ENCODE measurements at places on chromosomes 4 and X.

GRCh38 chr4:81260443-81261101, 45.5 kb upstream of the PRKG2 start:
- no peaks in the 10 kb centered on the region for H3K27me3 ChIP-seq
- H3K4me3 ChIP-seq, result no peak overlapping the region
- H3K36me3 ChIP-seq, result no peaks in the 10 kb centered on the region
- DNase-seq, result peak; percentile 14
- H3K4me1 ChIP-seq, result peaks cover 2% of the 10 kb centered on the region
- no peak overlapping the region for H3K27ac ChIP-seq

DNA sequence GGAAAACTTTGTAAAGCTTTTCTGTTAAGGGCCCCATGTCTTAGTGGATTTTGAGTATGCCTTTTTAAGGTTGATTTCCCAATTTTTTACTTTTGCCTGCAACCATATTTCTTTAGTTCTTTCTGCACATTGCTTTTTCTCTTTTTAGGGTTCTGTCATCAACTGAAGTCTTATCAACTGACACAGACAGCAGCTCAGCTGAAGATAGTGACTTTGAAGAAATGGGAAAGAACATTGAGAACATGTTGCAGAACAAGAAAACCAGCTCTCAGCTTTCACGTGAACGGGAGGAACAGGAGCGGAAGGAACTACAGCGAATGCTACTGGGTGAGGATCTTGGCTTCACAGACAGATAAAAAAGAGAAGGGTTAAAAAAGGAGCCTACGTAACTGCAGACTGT, 27.8 kb downstream of the TAF1 start:
- peaks cover 78% of the 10 kb centered on the region for H3K36me3 ChIP-seq
- H3K27ac ChIP-seq, result no peak overlapping the region
- no peaks in the 10 kb centered on the region for H3K4me1 ChIP-seq
- no peaks in the 10 kb centered on the region for H3K27me3 ChIP-seq

- peaks cover 5% of the 10 kb centered on the region for H3K36me3 ChIP-seq
- peaks cover 4% of the 10 kb centered on the region for H3K4me1 ChIP-seq
- no peaks in the 10 kb centered on the region for H3K27me3 ChIP-seq
- no peak overlapping the region for H3K4me3 ChIP-seq
Measured at GRCh38 chr4:94039226-94039625, 168.4 kb upstream of the SMARCAD1 start.

GRCh38 chr4:105059337-105059736, 87.3 kb upstream of the TET2 start:
- H3K36me3 ChIP-seq, result no peaks in the 10 kb centered on the region

DNA sequence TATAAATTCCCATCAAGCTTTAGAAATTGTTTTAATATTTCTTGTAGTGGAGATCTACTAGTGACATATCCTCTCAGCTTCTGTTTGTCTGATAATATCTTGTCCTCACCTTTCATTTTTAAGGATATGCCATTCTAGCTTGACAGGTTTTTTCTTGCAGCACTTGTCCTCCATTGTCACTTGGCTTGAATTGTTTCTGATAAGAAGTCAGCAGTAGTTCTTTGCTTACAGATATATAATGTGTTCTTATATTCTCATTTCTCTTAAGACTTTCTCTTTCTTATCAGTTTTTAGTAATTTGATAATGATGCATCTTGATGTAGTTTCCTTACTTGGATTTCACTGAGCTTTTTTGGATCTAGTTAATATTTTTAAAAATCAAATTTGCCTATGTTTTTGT, 120.6 kb upstream of the NUDT6 start:
- no peak overlapping the region for H3K4me3 ChIP-seq
- H3K36me3 ChIP-seq, result peaks cover 43% of the 10 kb centered on the region
- no peaks in the 10 kb centered on the region for H3K4me1 ChIP-seq
- no peak overlapping the region for H3K27ac ChIP-seq
- no peak for DNase-seq
- no peaks in the 10 kb centered on the region for H3K27me3 ChIP-seq

All from WTC11 (cell line).